ENCODE measurements at places on chromosomes 3 and 15.

- no peak for DNase-seq
Observed at GRCh38 chr3:82114589-82114988, 353.1 kb upstream of the GBE1 start.

DNA sequence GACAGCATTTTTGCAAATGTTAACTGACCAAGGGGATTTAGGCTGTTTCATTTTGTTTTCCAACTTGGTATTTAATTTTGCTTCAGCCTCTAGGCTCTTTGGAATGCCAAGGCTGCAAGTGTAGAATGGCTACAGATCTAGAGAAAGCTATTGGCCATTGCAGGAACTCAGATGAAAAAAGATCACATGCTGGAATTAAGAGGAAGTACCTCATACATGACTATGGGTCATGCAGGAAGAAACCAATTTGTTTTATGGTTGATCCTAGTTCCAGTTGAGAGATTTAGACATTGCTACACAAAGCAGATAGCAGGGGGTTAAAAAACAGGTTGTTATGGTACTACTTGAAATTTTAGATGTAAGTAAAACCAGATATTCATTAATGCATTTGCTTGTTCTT lies 12.7 kb upstream of the CLDN16 start:
- no peak for DNase-seq

GRCh38 chr3:24377218-24377993 lies 117.2 kb downstream of the THRB start:
- no peak for DNase-seq

DNA sequence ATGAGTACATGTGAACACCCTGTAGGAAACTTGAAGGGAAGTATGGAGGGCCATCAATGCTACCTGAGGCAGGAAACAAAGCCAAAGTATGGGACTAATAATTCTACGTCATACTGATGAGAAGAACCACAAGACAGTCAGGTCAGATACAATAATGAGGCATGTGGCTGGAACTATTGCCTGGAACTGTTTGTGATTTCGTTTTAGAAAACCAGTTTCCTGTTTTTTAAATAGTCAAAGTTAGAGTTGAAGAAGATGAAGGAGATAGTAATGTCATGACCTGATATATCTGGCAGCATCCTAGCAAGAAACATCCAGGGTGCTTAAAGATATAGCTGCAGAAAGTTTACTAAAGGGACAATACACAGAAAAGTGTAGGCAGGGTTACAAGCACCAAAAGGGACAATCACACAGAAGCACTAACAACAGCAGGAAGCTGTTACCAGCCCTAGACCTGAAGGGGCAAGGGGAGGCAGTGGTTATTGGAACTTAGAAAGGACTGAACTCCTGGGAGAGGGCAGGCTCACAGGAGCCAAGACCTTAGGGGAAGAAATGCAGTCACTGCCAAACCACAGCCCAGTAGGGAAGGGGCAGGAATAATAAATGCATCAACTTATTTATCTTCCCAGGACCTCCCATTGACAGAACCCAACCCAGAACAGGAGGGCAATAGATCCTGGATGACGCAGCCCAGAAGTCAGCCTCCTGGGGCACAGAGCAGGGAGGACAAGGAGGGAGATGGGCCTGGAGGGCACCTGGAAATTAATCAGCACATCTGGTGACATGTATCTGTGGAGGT lies 302.1 kb upstream of the STT3B start:
- no peak for DNase-seq

GRCh38 chr3:140252812-140253656 lies 318.0 kb downstream of the CLSTN2 start:
- no peak for DNase-seq

GRCh38 chr3:113897373-113897777 lies 50.4 kb upstream of the ZDHHC23 start:
- DNase-seq: no peak

DNA sequence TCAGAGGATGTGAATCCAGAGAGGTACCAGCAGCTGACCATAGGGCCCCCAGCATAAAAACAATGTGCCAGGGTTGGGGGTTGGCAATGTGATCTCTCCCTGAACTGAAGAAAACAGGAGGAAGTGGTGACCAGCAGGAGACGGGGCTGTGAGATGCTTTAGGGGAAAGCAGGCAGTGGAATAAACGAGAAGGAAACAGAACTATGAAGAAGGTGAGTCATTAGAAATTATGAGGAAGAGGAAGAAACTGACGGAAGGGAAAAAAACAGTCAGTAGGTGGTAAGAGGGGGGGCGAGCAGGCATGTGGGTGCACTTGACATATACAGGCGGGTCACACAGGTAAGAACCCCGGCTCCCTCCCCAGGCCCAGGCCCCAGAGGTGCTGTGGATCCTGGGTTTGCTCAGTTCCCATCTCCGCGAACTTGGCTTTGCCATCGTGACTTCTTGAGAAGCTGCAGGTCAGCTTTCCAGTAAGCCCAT lies 42.2 kb upstream of the B3GNT5 start:
- DNase-seq: no peak

DNA sequence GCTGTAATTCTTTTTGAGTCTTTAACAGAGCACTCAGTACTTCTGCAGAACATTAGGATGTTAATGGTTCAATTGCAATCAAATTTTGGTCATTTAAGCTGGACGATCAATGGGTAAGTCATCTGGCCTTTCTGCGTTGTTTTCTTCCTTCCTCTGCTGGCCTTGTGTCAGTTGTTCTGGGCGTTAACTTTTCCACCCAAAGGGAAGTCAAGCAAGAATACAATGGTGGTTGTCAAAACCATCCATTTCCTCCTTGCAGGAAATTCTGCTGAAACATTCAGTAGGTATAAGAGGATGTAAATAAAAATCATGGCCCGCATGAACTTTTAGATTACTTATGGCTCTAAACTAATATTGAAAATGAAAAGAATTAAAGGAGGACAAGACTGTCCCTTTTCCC lies 584.0 kb downstream of the GRM7 start:
- DNase-seq: no peak

GRCh38 chr3:51519848-51520247 lies 18.7 kb upstream of the RAD54L2 start:
- DNase-seq: no peak

- DNase-seq: no peak
Observed at GRCh38 chr3:129727707-129728106, 121.2 kb upstream of the PLXND1 start.

DNA sequence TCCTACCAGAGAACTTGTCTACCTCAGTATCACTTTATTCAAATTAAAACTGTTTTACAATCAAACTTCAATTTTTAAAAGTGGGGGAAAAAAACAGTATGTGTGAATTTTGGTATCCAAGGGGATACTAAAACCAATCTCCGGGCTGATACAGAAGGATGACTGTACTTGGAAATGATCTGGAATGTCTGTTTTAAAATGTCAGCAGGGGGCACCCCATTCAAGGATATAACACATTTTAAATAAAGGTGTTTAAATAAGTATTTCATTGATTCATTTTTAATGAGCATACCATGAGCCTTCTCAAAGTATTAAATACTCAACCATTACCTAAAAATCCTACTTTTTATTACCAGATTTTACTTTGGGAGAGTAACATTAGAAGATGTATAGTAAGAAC lies 67.9 kb downstream of the ULK4 start:
- DNase-seq: no peak

- no peak for DNase-seq
Observed at GRCh38 chr3:12356996-12357395, 68.1 kb downstream of the PPARG start.

GRCh38 chr3:10855871-10856662 lies 40.0 kb downstream of the SLC6A11 start:
- no peak for DNase-seq

GRCh38 chr15:77616072-77616471 lies 16.6 kb downstream of the LINGO1 start:
- DNase-seq: no peak

GRCh38 chr3:71446260-71446659 lies 137.3 kb downstream of the FOXP1 start:
- no peak for DNase-seq

DNA sequence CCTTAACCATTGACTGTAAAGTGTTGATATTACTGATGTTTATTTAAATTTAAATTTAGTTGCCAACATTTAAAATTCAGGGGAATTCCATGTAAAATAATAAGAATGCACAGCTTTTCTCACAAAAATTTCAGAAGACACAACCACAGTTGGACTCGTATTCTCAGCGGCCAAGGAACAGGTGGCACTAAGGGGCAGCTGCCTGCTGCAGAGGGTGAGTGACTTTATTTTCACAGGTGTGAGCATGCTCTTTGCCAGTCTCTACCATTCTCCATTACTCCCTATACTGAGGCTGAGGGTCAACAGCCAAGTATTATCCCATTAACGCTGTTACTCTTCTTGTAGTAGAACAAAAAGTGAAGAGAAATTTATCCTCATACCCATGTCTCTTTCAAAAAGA lies 92.1 kb upstream of the GADL1 start:
- DNase-seq: no peak

DNA sequence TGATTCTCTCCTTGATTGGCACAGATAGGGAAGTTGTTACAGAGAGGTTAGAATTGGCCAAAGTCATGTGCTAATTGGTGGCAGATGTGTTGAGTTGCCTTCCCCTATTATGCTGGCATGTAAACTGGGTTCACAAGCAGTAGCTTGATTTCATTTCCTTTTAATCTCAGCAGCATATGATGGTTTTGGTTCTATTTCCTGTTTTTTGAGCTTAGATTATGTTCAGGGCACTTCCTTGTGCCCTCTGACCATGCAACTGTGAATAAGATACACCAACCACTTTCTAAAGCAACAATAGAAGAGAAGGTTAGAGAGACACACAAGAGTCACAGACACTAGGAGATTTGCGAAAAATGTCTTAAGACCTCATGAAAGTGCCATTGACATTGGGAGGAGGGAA lies 16.5 kb downstream of the HPS3 start:
- no peak for DNase-seq

DNA sequence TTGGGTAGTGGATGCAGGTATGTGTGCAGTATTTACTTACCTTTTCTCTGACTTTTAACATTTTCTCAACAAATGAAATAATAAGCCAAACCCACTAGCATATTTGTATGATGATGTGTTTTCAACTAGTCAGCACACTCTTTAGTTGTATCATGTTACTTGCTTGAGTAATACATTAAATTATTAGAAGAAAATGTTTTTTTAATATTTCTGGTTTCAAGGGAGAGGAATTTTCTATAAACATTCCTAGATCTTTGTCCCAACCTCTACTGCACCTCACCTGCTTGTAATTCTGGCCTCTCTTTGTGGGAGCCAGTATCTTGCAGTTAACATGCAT lies 161.8 kb upstream of the CBLB start:
- no peak for DNase-seq

Measured in hippocampal formation (tissue), 2 donors.